T1000 (cell line): ENCODE measurements at places on chromosomes 4 and X.

DNA sequence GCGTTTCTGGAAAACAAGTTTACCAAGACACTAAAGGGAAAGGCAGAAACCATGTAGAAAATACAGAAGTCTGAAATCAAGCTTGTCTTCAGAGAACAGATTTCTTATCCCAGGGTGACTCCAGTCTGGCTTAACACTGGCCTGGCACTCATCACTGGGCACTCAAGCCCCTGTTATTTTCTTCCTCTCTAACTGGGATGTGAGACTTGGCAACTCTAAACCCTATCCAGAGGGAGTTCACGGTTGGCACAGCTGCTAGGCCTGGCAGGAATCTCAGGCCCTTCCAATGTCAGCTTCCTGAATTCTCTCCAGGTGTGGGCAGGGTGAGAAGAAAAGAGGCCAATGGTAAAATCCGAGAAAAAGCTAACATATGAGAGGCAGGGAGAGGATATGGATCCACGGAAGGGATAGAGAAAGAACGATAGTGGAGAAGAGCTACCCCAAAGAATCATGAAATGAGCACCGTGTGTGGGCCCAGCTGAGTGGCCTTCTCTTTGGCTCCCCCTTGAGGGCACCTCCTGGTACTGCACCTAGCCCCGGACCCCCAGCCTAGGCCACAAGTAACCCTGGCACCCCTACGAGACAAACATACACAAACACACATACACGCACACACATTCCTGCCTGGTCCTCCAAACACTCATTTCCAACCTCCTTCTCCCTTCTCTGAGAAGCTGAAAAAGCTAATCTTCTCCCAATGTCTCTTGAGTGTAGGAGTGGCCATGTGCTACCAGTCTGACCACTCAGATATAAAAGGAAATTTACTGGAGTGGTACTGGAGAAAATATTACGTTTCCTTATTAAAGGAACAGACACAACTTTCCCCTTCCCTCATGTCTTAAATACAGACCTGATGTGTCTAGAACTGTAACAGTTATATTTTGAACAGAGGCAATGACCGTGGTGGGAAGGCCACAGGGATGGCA, 16.6 kb upstream of the PTCHD1 start:
- DNase-seq = no peak

- no peak for DNase-seq
Observed at GRCh38 chr4:112747036-112747435, 110.1 kb downstream of the LARP7 start.

DNA sequence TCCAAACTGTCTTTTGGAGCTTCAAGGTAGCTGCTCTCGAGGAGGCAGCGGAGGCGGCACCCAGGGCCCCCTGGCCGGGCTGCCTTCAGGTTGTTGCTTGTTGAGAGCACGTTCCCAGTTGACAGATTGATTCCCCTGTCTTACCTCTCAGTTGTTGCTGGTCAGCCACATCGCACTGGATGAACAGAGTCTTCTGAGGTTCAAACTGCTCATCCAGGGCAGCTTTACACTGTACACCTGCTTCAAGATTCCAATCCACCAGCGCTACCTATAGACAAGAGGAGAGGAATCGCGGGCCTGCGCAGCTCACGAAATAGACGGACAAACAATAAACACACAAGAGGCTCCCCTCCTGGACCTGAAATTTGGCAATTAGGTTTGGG, 497 bp downstream of the HPGD start:
- no peak for DNase-seq

DNA sequence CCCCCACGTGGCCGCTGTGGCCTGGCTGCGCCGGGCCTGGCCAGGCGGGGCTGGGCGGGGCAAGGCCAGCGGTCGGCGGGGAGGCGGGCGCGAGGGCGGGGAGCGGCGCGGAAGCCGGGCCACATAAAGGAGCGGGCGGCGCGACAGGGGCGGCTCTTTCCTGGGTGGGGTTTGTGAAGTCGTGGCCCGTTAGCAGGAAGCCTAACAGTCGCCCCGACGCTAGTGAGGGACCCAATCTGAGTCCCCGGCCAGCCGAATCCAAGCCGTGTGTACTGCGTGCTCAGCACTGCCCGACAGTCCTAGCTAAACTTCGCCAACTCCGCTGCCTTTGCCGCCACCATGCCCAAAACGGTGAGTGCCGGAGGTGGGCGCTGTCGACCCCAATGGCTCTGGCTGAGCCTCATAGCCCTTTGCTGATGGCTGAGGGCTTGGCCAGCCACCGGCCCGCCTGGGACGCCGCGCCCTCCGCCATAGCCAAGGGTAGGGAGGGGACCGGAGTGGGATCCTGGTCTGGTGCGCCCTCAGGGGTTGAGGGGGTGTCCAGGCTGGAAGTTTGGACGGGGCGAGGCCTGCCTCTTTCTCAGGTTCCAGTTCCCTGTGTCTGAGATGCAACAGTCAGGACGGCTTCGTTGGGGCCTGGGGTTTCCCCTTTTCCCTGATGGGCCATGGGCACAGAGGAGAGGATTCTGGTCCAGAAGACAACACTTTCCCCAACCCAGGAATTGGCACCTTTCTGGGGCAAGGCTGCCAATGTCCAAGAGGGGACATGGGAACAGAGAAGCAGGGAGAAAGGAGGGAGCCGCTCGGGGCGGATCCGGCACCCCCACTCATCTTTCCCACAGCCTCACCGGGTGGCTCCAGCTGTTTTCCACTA, at the start of gene MSN:
Gene MSN, plus strand, starts transcription at position 152 of the 874 bp plus-strand sequence. Its CDS starts 188 bp downstream, at position 340.
- peak; percentile 46 for DNase-seq
